ENCODE measurements at places on chromosomes 5 and 9.

- DNase-seq = no peak
Measured at GRCh38 chr9:101639785-101640665, 45.3 kb upstream of the PPP3R2 start.

DNA sequence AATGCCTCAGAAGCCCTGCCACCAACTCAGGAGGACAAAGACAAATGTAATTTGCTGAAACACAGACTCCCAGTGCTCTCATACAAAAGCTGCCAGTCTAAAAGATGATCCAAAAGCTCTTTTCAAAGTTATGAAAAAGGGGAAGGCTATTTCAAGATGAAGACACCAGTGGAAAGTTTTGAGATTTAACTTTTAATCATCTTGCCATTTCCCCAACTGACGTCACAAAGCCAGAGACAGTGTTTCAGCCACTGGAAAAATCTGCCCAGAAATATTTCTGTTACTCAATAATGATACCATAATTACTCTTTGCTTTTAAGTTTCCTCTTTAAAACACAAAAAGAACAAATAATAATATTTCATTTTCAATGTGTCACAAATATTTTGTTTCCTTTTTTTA, 20.9 kb downstream of the ENG start:
- DNase-seq = no peak

DNA sequence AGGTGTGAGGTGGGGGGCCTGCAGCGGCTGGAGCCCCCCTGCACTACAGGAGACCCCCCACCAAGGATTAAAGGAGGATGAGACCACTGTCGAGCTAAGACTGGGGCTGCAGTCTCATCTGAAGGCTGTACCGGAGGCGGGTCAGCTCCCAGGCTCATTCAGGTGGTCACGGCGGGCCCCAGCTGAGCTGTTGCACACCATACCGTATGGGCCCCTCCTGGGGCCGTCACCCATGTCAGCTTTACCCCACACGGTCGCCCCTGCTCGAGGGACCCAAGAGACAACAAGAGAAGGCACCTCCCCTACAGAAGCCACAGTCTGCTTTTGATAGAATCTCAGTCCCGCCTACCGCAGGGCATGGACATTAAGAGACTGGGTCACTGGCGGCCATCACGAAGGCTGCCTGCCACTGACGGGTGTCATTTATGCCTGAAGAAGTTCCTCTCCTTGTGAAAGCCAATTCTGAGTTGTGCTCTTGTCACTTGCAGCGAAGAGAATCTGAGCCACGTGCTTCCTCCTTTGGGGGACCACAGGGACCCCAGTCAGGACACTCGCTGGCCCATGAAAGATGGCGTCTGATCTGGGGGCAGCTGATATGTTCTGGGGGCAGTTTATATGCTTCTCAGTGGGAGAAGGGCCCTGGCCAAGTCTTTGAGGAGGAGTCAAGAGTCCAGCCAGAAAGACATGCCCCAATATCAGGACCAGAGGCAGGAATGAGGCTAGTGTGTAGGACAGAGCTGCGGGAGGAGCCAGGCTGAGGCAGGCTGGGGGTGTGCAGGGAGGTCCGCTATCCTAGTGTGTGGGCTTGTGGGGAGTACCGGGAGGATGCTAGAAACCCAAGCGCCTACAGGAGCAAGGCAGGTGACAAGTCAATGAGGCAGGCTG, 102.4 kb downstream of the ZNF354C start:
- no peak for DNase-seq

GRCh38 chr5:102545175-102545574, 46.4 kb upstream of the SLCO6A1 start:
- DNase-seq = peak; percentile 18

GRCh38 chr5:1502046-1502736, 21.6 kb downstream of the LPCAT1 start:
- no peak for DNase-seq

GRCh38 chr9:93427655-93428379, 23.7 kb upstream of the FAM120A start:
- no peak for DNase-seq

DNA sequence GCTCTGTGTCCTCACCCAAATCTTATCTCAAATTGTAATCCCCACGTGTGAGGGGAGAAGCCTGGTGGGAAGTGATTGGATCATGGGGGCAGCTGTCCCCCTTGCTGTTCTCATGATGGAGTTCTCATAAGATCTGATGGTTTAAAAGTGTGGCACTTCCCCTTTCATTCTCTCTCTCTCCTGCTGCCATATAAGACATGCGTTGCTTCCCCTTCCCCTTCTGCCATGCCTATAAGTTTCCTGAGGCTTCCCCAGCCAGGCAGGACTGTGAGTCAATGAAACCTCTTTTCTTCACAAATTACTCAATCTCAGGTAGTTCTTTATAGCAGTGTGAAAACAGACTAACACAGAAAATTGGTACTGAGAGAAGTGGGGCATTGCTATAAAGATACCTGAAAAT, 107.7 kb downstream of the DMAC1 start:
- DNase-seq = no peak

DNA sequence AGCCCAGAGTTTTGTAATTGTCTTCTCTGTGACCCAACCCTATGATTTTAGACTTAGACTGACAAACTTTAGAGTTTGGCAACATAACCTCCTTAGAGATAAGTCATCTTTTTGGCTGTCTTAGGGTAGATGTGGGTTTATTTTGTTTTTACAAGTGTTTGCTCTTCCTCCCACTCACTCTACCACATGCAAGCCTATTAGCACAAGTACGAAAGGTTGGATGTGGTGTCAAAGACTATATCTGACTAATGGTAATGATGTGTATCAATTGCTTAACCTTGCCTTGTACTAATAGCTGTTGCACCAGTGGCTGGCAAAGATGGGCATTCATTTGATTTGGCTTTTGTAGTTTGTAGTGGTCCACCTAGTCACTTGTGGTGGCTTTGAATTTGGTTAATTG, 46.5 kb downstream of the SLC25A46 start:
- DNase-seq = no peak

GRCh38 chr9:84111726-84112125, 131.1 kb downstream of the RMI1 start:
- DNase-seq = no peak

DNA sequence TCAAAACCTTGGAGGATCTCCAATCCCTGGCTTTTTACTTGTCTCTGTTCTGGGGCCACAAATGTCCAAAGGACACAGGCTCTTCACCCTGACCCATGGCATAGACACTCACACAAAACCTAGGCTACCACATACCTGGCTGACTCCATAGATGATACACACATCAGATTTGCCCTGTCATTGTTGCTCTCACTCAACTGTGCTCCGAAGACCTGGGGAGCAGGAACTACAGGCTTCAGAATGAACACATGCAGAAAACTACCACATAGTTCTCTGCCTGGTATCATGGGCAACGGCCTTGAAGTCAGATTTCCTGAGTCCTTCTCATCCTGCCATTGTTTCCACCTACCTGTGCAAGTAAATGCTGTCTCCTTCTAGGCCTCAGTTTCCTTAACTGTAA, 226.2 kb downstream of the KIF4B start:
- no peak for DNase-seq

GRCh38 chr5:57216714-57217113, 42.9 kb downstream of the GPBP1 start:
- DNase-seq = no peak

DNA sequence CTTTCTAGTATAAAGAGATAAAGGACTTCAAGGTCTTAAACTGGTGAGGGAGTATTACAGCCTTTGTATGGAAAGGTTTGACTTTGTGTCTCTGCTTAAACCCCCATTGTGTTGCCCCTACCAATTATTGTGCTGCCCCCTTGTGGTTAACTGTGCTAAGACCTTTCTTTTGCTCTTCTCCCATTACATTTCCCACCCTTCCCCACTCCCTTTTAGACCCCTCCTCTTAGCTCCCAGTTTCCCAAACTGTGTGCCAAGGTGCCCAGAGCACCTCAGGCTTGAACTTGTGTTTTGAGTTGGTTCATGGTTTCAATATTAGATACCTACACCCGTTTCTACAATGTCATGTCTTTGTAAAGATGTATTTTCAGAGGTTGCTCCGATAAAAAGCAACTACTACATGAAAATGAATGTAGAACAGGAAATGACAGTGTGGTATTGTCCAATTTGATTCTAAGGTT, 2.9 kb downstream of the JAK2 start:
- DNase-seq = peak; percentile 76

DNA sequence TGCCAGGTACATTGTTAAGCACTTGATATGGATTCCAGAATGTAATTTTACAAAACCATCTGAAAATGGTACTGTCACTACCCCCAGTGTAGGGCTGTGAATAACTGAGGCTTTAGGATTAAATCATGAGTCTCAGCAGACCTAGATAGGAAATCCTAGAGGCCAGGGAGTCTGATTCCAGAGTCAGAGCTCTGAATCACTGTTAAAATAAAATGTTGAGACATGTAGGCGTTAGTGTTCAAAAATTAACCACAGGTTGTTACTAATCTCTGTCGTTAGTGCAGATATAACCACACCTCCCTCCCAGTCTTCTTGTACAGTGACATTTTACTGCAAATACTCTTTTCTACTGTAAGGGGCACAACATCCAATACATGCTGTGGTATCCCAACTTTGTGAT, 1828.8 kb downstream of the MAT2B start:
- DNase-seq = no peak

- DNase-seq = no peak
Measured at GRCh38 chr9:134234001-134234660, 69.8 kb upstream of the RNU6ATAC start.

Data from NCI-H146 (cell line).